ENCODE measurements at places on chromosomes 3 and 15. TPM values are rescaled to one million over a fixed set of nuclear protein-coding genes. Genes with fewer than 3 reads are reported as not detected.

Gene NLGN1
- total RNA-seq: 15.7 TPM

DNA sequence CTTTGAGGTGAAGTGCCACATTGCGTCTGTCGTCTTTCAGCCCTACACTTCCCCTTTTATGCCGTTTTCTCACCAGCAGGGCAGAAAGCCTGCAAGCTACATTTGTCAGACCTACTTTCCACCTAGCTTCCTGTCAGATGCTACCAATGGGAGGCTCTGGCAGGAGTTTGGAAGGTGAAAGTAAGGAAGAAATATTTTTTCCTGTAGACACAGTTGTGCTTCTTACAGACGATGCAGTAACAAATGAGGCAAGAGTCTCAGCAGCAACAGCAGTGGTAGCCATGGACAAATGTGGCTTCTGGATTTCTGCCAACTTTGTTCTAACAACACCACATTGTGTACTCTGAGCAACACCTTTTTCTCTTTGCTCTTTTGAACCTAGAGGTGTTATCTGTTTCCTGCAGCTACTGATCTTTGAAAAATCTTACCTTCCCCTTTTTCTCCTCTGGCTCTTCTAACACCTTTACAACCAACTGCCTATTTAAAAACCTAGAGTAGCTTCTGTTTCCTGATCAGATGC lies 70.6 kb upstream of the STT3B start:
- no peak for DNase-seq

GRCh38 chr15:89761009-89761831 lies 10.2 kb upstream of the MESP1 start:
- no peak for DNase-seq

- no peak for DNase-seq
These were observed 45.2 kb downstream of the KLHL25 start for GRCh38 chr15:85749261-85750151.

- no peak for DNase-seq
These were observed 713.1 kb upstream of the CFAP20DC start for GRCh38 chr3:59762941-59763340.

DNA sequence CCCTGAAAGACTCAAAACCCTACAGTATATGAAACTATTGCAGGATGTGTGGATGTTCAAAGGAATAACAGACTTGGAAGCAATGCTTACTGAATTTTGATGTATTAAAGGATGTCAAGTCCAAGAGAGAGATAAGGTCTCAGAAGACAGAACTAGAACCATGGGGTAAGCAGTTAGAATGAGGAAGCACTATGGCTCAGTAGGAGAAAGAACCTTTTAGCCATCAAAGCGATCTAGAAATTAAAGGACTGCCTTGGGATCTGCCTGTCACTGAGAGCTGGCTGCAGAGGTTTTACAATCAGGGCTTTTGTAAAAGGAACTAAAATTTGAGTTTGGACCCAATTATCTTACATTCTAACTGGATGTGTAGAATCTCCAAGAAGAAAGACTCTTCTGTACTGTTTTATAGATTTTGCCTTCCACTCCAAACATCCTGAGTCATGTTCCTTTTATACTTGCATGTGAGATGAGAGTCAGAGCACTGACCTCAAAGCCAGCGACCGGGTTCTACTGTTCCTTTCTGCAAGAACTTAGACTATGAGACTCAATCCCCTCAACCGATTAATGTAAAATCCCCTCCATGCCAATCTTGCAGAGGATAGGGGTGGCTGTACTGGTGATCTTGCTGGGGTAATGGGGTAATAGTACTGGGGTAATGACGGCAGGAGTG lies 412.3 kb upstream of the TPRG1 start:
- DNase-seq: no peak
